ENCODE measurements at places on chromosomes 4 and X.
A peak's percentile ranks its signal among the peaks of the same experiment; 100 is the strongest.

DNA sequence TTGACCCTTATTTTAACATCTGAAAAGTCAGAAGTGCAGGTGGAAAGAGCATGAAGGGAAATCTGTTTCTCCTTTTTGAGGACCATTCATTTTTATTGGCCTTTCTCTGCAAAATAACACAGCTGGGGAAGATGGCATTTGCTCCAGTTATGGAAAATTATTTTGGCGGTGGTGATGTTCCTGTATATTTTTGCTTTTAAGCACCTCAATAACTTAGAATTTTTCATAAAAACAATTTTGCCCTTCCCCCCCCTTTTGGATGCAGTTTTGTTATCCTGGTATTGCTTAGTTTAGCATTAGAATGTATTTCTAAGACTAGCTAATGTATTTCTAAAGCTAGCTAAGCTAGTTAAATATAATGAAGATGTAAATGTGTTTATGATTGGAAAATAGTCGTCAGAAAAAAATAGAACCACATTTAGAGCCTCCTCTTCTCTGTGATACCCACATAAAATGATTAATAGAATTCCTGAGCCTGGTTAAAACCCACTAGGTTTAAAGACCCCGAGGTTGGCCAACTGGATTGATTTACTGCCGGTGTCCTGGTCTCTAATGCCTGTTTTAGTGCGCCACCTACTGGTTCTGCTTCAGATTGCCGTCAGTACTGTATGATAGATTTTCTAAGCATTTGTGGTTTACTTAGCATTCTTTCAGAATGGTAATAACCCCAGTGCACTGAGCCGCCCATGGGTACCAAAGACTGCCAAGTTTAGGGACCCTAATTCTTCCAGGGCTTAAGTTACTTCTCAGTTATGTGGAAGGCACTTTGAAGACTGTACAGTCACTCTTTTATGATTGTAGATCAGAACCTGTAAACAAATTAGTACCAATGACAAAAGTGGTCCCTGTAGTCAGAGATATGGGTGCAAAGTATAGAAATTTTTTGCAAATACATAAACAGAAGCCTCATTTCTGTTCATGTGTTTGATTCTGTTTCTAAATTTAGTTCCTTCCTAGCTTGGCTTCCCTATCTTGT lies 11.4 kb downstream of the KLF3 start:
- no peak for DNase-seq

GRCh38 chr4:100742045-100742444 lies 224.2 kb upstream of the EMCN start:
- DNase-seq: no peak

DNA sequence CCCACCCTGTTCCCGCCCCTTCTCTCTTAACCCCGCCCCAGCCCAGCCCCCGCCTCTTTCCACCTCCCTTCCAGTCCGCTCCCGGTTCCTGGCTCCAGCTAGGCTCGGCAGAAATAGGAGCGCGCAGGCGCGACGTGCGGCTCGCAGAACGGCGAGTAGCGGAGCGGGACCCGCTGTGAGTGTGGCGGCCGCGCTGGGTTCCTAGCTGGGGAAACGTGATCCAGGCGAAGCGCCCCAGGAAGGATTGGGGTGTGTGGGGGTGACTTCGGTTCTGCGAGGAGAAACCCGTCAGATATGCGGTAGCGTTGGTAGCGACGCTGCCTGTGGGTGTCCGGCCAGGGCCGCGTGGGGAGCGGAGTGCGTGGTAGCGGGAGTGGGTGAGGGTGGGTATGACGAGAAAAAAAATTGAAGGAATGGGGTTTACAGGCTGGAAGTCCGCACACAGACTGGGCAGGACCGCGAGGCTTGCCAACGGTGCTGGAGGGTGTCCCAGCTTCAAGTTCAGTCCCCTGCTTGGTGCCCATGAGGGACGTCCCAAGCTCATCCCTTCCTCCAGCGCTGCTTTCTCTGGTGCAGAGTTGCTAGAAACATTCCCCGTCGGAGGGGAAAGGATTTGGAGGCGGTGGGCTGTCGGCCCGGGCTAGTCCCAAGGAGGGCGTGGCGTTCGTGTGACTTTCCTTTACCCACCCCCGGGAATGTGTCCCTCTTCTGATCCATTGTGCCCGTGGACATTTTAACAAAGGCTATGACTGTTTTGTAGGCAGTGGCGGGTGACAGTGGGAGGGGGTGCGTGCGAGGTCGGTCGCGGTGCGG lies at the start of gene PRRG1:
Gene PRRG1 (plus strand): TSS at position 144 of the 813 bp plus-strand sequence. CDS start 56,886 bp downstream, outside the sequence.
- peak; percentile 51 for DNase-seq

DNA sequence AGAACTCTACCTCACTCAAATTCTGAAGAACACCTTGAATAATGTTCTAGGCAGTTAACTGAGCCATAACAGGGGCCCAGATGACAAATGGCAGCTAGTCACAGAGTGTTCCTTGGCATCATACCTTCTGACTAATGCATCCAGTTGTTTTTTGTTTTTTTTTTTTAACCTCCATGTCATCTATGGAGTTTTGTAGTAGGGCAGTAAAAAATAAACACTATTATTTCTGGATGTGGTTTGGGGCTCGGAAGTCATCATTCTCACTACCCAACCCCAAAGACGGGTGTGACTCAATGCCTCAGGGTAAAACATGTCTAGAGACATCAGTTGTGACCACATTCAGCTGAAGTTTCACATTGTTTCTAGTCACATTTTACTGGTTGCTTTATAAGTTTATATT lies 31.2 kb upstream of the MCF2 start:
- DNase-seq: no peak

DNA sequence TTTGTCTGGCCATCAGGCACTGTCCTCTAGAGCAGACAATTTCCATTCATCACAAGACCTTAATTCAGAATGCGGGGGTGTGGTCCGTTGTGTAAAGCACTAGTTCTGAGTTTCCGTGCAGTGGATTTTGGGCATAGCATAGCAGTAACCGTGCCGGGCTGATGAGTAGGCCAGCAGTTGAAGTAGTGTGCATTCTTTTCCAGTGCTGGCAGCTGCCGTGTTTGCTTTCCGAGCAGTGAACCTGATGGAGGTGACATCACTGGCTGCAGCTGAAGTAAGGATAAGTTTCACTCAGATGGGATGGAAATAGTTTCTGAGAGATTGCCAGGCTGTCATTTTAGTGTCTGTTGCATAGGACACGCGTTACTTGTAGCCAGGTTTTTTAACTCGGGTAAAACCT lies 107.0 kb upstream of the STIM2 start:
- no peak for DNase-seq

DNA sequence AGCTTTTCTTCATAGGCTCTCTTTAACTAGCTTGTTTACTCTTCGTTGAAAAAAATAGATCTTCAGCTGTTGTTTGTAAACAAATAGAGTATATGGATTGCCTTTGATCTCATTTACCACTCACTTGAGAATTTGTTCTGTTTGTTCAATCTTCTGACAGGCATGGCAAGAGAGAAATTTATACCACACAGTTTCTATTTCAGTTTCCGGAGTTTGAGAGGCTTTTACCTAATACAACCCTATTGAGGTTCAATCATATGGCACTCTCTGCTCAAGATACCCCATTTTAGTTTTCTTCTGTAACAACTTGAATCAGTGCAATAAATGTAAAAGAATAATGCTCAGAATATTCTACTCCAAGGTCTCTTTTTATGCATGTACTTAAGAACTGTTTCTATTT lies 148.0 kb downstream of the EMCN start:
- no peak for DNase-seq

- no peak for DNase-seq
Observed at GRCh38 chr4:56475917-56476316, 8.5 kb downstream of the SRP72 start.

- DNase-seq: no peak
Observed at GRCh38 chr4:8615921-8616787, 23.6 kb downstream of the CPZ start.
